ENCODE measurements at places on chromosomes 13 and 19. TPM values are rescaled to one million over a fixed set of nuclear protein-coding genes. Genes with fewer than 3 reads are reported as not detected.

The SULT2B1 gene
- total RNA-seq, result 16.0 TPM

The MAMSTR gene
- total RNA-seq, result 0.42 TPM

The LHFPL6 gene
- 5.7 TPM for total RNA-seq

The INSL3 gene
- 0.68 TPM for total RNA-seq

The FSD1 gene
- 7.4 TPM for total RNA-seq

The URAD gene
- total RNA-seq, result not detected

The SLC7A1 gene
- total RNA-seq, result 26.1 TPM

The LRRC63 gene
- total RNA-seq, result not detected

The WDR88 gene
- total RNA-seq, result not detected

The ZNF837 gene
- total RNA-seq, result 1.3 TPM

The ZNF222 gene
- total RNA-seq, result 3.0 TPM

The ETV2 gene
- 2.5 TPM for total RNA-seq

Data from A549 treated with Mapracorat at 1 μM for 4 hours (cell line).